ENCODE measurements at places on chromosomes 7 and 10. TPM values are rescaled to one million over a fixed set of nuclear protein-coding genes. Genes with fewer than 3 reads are reported as not detected.

DNA sequence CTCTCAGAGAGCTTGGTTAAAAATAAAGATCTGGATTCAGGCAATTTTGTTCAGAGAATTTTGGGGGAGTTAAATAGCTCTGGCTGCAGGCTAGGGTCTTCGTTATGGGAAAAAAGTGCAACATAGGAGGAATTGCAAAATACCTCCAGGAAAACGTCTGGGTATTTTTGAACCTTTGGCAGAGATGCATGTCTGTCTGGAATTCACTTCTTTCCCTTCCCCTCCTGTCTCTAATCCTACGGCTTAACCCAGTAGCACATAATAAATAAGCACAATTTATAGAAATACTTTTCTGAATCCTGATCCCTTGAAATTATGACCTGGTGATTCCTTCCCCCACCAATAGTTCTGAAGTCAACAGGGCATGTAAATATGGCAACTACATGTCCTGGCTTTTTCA, 19.3 kb upstream of the NUP205 start:
- DNase-seq = no peak

- DNase-seq = no peak
These were observed 138.1 kb downstream of the ARL5B start for GRCh38 chr10:18797286-18797685.

Gene FAM20C
- polyA plus RNA-seq = 17.6 TPM

Gene LRRTM3
- polyA plus RNA-seq = 0.02 TPM

Gene SFTPA1
- not detected for polyA plus RNA-seq

- no peak for DNase-seq
These were observed 185.1 kb downstream of the NXPH1 start for GRCh38 chr7:8618441-8619070.
